ENCODE measurements at places on chromosomes 4 and X.

GRCh38 chr4:161359491-161359890 is 804.3 kb downstream of the FSTL5 start:
- DNase-seq = no peak

DNA sequence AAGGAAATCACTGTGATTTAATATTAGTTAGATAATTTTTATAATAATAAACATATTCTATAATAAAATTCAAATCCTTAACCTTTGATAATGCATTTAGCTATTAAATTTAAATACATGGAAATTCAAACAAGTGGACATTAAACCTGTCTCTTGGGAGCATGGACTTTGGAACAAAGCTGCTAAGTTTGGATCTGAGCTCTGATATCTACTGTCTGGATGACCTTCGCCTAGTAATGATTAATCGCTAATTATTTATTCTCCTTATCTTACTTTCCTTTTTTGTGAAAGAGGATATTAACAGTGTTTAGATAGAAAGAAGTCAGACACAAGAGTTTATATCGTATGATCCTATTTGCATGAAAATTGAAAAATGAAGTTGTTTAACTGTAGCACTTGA is 980.9 kb downstream of the FSTL5 start:
- DNase-seq = no peak

- no peak for DNase-seq
Observed at GRCh38 chr4:36676139-36677050, 395.0 kb downstream of the DTHD1 start.

DNA sequence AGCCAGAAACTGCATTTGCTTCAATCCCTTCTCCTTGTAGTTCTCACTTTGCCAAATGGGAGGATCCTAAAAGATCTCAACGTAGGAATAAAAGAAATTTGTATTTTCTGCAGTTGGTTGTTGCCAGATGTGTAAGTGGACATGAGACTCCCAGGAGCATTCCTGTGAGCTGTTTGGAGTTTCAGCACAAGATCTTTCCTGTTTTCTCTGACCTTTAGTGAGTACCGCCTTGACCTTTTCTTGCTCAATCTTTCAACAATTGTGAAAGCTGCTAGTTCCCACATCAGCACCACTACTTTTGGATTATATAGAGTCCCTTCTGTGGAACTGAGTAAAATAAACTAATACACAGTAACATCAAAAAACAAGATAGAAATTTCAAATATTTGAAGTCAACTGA is 683.8 kb upstream of the PABPC4L start:
- DNase-seq = no peak

DNA sequence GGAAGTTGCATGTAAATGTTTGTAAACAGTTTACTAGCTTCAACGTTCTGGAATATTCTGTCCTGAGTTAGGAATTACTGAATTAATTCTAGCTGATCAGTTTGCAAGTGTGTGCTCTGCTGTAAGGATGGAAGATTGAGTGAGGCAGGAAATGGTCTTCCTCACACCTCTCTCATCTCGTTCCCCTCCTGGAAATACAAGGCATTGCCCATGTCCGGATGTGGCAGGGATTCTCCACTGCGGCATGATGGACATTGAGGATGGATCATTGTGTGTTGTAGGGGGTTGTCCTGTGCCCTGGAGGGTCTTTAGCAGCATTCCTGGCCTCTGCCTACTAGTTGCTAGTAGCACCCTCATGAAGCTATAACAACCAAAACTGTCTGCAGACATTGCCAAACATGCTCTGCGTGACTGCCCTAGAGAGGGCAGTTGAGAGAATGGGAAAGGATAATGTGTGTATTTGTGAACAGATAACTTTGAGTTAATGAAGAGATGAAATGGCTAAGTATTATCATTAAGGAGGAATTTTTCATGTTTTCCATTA is 12.6 kb downstream of the CA5B start:
- DNase-seq = no peak

DNA sequence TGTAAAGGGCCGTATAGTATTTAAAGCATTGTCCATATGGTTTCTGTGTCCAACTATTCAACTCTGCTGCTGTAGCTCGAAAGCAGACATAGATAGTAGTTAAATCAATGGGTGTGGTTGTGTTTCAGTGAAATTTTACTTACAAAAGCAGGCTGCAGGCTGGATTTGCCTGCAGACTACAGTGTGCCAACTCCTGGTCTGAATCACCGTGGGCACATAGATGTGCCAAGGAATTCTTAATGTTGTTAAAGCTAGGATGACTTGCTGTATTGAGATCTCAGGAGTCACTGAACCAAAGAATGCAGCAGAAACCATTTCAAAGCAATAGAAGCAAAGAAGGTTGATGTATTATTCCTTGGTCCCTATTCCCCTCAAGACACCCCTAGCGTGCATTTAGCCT is 379.0 kb downstream of the STIM2 start:
- DNase-seq = no peak

GRCh38 chrX:96704629-96705028 is 20.0 kb downstream of the DIAPH2 start:
- DNase-seq = no peak

- DNase-seq = no peak
Observed at GRCh38 chrX:130118441-130119311, 8.4 kb upstream of the ELF4 start.

DNA sequence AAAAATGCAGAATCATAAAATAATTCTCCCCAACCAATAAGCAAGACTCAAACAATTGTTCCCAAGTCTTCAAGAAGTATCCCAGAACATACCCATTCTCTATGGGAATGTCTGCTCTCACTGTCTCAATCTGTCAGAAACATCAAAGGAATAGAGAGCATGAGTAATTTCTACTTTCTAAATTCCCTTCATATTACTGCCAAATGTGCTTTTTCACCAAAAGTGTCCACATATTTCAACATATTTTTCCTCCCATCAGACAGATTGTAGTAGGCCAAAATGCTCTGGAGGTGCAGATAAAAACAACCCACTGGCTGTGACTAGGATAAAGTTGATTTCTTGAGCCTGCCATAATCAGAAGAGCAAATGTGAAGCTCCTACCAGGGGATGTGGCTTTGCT is 692.0 kb upstream of the FAM241A start:
- DNase-seq = no peak

GRCh38 chrX:9947131-9947794 is 19.9 kb upstream of the CLDN34 start:
- no peak for DNase-seq

Data from NCI-H1694 (cell line).